ENCODE measurements at places on chromosomes 4 and X.

GRCh38 chr4:121380776-121381462 is at the start of gene QRFPR:
QRFPR (minus strand) TSS chr4:121381018; CDS start chr4:121380647, 371 bp downstream.
- no peak for DNase-seq

DNA sequence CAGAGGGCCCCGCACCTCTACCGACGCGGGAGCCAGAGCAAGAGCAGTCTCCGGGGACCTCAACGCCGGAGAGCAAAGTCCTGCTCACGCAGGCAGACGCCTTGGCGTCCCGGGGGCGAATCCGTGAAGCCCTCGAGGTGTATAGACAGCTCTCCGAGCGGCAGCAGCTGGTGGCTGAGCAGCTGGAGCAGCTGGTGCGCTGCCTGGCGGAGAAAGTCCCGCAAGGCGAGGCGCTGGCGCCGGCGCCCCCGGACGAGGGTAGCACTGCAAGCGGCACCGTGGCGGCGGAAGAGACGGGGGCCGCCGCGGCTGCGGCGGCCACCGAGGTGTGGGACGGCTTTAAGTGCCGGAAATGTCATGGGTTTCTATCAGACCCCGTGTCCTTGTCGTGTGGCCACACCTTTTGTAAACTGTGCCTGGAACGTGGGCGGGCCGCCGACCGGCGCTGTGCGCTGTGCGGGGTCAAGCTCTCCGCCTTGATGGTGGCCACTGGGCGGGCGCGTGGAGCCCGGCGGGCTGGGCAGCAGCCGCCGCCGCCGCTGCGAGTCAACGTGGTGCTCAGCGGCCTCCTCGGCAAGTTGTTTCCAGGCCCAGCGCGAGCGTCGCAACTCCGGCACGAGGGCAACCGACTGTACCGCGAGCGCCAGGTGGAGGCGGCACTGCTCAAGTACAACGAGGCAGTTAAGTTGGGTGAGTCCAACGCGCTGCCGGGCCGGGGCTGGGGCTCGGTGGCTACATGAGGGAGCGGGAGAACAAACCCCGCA is 672 bp downstream of the LONRF3 start:
- DNase-seq = no peak

DNA sequence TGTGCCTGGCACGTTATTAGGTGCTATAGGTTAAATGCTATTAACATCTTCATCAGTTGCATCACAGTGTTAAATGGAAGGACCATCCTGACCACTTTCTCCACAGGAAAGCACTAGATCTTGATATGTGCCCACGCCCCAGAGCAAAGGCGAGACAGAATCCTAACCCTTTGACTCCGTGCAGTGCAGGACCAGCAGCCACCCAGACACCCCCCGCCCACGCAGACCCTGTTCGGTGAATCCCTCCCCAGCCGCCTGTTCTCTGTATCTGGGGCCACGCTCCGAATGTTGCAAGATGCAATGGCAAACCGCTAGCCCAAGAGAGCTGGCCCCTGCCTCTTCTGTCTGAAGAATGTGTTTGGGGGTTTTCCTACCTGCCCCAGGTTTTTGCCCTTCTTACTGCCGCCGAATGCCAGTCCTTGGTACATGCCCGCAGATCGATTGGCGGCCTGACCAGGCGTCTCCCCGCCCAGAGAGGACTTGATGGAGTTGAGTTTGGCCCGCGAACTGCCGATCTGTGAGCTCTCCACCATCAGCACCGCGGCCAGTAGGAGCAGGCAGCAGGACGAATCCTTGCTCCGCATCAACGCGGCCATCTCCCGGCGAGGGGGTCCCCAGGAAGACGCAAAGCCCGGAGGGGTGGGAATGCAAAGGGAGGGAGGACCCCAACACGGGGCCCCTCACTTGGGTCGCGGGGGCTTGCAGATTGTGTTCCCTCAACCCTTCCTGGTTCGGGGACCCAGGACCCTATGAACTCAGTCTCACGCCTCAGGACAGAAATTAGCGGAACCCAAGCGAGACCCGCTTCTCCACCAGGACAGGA is 906 bp downstream of the DKK2 start:
- DNase-seq = no peak

DNA sequence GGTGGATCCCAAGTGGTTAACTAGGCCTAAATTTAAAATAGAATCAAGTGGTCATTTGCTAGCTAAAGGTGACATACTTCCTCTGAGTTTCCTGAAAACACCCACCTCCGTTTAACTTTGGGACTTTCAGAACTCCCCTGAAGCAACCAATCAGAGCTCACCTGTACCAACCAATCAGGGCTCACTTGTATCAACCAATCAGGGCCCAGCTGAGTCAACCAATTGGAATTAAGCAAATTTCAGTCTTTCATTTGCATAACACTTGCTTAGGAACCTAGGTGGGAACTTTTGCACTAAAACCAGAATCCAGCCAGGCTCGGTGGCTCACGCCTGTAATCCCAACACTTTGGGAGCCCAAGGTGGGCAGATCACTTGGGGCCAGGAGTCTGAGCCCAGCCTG is 15.9 kb downstream of the GPC4 start:
- DNase-seq = no peak

Data from GM19239 (cell line).